ENCODE measurements at places on chromosomes 1 and 21.

DNA sequence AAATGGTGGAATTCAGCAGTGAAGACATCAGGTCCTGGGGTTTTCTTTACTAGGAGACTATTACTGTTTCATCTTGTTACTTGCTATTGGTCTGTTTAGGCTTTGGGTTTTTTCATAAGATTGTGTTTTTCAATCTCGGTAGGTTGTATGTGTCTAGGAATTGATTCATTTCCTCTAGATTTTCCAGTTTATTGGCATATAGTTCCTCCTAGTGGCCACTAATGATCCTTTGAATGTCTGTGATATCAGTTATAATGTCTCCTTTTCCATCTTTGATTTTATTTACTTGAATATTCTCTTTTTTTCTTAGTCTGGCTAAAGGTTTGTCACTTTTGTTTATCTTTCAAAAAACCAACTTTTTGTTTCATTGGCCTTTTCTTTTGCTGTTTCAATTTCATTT is 233.0 kb downstream of the RWDD3 start:
- DNase-seq: no peak

GRCh38 chr21:29675451-29675850 is 264.3 kb downstream of the GRIK1 start:
- no peak for DNase-seq

GRCh38 chr1:115702959-115703358 is 61.2 kb downstream of the VANGL1 start:
- no peak for DNase-seq

DNA sequence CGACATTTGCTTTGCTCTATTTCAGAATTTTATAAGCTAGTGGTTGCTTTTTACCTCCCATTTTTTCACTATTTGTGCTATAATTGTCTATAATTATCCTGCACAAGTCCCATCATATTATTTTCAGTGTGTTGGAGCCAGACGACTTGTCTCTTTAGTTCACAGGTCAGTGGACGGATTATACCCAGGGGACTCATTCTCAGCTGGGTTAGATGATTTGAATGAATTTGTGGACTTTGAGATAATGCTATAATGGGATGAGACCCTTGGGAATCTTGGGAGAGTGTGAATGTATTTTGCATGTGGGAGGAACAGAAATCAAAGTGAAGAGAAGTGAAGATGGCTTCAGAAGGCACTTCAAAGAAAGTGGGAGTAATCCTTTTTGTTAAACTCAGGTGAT is 31.5 kb upstream of the KCNK1 start:
- DNase-seq: no peak

- no peak for DNase-seq
Observed at GRCh38 chr1:36947384-36947783, 86.9 kb downstream of the GRIK3 start.

DNA sequence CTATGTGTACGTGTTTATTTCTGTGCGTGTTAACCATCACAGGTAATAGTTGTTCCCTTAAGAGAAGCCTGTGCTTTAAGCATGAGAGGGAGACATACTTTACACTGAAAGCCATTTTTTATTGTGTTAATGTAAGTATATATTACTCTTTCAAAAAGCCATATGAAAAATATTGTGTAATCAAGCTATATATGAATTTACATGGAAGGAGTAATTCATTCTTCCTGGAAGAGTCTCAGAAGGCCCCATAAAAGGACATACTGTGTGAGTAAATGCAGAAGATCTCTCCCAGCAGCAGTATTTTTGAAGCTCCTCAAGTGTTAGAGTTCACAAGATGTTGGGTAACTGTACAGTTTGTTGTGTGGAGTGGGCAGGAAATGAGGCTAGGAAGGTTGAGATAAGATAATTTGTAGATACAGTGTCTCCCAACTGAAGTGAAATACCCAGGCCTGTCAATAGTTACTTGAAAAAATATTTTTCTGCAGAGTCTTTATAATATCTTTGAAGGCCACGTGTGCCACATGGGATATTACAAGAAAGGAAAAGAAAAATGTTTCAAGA is 138.3 kb downstream of the PTGER3 start:
- DNase-seq: no peak

DNA sequence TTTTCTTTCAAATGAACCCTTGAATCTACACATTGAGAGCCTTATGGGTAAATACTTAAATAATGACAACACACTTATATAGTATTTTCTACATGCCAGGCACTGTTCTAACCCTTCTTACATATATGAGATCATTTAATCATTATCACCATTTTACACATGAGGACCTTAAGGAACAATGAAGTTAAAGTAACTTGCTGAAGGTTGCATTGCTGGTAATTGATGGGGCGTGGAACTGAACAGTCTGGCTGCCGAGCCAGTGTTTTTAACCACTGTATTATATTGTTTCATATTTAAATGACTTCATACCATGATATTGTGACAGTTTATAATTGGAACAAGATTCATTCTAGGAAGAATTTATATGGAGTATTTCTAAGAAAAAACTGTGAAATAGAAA is 111.9 kb upstream of the TENT5C start:
- no peak for DNase-seq

DNA sequence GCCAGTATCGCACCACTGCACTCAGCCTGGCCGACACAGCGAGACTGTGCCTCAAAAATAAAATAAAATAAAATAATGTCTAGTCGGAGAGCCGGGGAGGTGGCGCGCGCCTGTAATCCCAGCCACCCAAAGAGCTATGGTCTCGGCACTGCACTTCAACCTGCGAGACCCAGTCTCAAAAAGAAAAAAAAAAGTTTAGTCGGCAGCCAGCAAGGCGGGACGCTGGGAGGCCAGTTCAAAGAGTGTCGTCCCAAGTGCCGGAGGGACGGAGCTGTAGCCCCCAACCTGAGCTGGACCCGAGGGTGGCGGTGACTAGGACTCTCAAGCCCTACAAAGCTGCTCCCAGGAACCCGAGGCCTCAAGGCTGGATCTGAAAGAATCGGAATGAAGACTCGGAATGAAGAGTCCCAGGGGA is 632 bp upstream of the FALEC start:
- no peak for DNase-seq

GRCh38 chr1:39474810-39475209 is 16.6 kb upstream of the BMP8A start:
- DNase-seq: no peak

- DNase-seq: no peak
Observed at GRCh38 chr1:192766009-192766625, 42.7 kb upstream of the RGS2 start.

- no peak for DNase-seq
Observed at GRCh38 chr1:156062189-156062588, 1.2 kb downstream of the RAB25 start.

GRCh38 chr1:248792342-248792741 is 33.4 kb downstream of the SH3BP5L start:
- DNase-seq: no peak

GRCh38 chr21:45513741-45514310 is 28.4 kb downstream of the SLC19A1 start:
- DNase-seq: no peak

GRCh38 chr1:26839339-26839722 is 12.8 kb downstream of the ZDHHC18 start:
- no peak for DNase-seq

DNA sequence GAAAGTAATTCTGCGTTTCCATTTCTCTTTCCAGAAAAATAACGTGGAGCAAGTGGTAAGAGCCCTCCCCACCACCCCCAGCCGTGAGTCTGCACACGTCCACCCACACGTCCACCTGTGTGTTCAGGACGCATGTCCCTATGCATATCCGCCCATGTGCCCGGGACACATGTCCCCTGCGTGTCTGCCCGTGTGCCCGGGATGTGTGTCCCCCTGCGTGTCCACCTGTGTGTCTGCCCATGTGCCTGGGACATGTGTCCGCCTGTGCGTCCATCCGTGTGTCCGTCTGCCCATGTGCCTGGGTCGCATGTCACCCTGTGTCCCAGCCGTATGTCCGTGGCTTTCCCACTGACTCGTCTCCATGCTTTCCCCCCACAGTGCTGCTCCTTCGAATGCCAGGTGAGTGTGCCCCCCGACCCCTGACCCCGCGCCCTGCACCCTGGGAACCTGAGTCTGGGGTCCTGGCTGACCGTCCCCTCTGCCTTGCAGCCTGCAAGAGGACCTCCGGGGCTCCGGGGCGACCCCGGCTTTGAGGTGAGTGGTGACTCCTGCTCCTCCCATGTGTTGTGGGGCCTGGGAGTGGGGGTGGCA is 5.6 kb downstream of the COL6A1 start:
- no peak for DNase-seq

GRCh38 chr21:17753736-17754135 is 65.4 kb downstream of the C21orf91 start:
- no peak for DNase-seq

DNA sequence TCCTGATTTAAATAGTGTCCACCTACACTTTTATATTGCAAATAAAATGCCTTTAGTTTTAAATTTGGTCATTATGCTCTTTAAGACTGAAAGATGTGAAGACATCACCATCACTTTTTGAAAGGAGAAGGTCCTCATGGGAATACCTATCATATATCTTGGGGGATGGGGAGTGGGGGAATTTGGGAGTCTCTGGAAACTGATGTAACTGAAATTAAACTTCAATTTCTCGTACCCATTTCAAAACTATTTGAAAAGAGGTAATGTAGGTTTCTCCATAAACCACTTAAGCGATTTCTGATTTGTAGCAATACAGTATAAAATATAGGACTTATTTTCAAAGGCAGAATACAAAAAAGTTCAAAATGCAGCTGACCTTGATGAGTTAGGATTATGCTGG is 924 bp downstream of the EXTL2 start:
- no peak for DNase-seq

GRCh38 chr1:50252196-50252595 is 143.5 kb downstream of the ELAVL4 start:
- no peak for DNase-seq

- no peak for DNase-seq
Observed at GRCh38 chr1:29876902-29877301, 640.6 kb downstream of the PTPRU start.

DNA sequence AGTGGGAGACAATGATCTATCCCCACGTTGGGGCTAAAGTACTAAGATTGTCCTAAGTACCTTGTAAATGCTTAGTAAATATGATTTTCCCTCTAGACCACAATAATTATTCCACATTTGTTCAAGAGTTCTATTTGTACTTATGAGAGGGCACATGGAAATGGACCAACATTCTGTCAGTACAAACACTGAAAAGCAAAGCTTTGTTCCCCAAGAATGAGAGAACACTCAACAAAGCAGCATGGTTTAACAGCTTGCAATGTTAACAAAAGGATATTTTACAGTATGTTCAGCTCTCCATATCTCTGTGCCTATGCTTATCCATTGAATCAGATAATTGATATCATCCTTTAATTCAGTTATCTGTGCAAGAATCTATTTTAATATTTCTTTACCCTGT is 35.4 kb downstream of the RBM11 start:
- DNase-seq: no peak

DNA sequence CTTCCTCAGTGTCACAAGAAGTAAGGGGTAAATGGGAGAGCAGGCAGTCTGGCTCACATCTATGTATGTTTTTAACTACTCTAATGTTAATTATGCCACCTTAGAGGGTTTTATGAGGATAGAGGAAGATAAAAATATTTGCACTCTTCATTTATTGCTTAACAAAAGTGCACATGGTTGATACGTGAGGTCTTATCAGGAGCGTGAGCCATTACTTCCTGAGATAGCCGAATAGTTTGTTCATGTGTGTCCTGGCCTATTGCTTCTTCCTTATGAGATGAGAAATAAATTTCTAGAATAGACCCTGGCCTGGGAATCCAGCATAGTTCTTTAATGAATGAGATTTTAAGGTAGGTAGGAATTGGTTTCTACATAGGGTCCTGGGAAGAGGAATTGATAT is 471.1 kb upstream of the B3GALT2 start:
- no peak for DNase-seq

DNA sequence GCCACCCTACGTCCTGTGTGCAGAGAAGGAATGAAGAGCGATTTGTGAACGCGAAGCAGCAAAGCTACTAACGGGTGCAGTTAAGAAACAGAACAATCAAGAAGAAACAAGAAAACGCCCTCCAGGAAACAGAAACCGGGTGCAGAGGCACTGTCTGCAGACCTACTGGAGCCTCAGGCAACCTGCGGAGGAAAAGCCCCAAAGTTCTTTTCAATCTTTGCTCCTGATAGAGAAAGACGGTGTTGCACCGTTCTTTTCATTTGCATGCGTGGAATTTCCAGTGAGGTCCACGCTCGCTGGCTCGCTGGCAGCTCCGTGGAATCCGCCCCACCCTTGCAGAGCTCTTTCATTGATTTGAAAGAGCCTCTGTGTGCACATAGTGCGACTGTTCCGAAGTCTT is 37.0 kb upstream of the PDE9A start:
- no peak for DNase-seq

GRCh38 chr1:223358826-223359225 is 5.2 kb downstream of the SUSD4 start:
- DNase-seq: no peak

DNA sequence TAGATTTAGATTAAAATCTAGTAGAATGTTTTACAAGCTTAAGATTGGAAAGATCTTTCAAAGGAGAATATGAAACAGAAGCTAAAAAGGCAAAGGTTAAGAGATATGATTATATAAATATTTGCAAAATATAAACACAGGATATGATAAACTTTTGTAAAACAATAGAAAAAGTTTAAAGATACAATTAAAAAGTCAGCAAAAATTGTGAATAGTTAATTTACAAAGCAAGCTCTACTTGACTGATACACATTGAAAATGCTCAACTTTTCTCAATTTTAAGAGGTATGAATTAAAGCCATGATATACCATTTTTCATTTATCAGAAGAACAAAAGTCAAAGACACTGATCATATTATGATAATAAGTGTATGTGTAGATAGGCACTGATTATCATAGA is 21.0 kb downstream of the RAB3GAP2 start:
- DNase-seq: no peak

DNA sequence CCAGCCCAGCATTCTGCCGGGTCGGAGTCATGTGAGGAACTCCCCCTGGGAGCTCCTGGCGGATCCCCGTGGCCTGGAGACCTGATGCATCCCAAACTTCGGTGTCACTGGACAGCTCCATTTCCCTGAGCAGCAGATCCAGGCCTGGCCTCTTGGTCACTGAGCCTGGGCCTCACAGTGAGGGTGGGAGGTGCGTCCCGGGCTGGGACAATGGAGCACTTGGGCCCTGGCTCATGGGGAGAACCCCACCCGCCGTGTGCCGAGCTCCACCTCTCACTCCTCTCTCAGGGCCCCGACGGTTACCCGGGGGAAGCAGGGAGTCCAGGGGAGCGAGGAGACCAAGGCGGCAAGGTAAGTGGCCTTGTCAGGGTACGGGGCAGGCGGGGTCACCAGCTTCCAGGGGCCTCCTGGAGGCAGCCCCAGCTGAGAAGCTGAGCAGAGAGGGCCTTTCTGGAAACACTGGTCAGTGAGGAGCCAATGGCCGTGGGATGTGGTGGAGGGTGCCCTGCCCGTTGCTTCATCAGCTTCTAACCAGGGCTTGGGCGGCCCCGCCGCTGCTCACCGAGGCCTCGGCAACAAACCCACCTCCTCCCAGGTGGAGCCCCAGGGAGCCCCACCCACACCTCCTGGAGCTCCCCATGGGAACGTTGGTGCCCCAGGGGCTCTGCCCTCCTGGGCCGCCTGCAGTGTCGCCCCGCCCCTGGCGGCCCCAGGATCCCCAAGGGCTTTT is 19.8 kb downstream of the COL6A2 start:
- DNase-seq: no peak

- no peak for DNase-seq
Observed at GRCh38 chr1:59730759-59731478, 83.8 kb upstream of the HOOK1 start.

GRCh38 chr1:246404078-246404477 is 103.0 kb downstream of the SMYD3 start:
- no peak for DNase-seq

Measured in T-helper 2 cell treated with Interferon-gamma antibody and Interleukin-4, amounts not matched to agents 5 μg/mL and 100 μg/mL, for 36 hours (primary cell).